Hepatocyte (in vitro differentiated cells): ENCODE measurements at places on chromosomes 2 and 18. TPM values are rescaled to one million over a fixed set of nuclear protein-coding genes. Genes with fewer than 3 reads are reported as not detected.

Gene REG3A
- 1.2 and 1.6 TPM in 2 replicates for total RNA-seq

- peaks cover 4% of the 10 kb centered on the region for H3K4me1 ChIP-seq
- H3K27ac ChIP-seq: no peak overlapping the region
- H3K36me3 ChIP-seq: no peaks in the 10 kb centered on the region
- DNase-seq: no peak
Measured at GRCh38 chr2:204264621-204265140, 280.6 kb upstream of the PARD3B start.

DNA sequence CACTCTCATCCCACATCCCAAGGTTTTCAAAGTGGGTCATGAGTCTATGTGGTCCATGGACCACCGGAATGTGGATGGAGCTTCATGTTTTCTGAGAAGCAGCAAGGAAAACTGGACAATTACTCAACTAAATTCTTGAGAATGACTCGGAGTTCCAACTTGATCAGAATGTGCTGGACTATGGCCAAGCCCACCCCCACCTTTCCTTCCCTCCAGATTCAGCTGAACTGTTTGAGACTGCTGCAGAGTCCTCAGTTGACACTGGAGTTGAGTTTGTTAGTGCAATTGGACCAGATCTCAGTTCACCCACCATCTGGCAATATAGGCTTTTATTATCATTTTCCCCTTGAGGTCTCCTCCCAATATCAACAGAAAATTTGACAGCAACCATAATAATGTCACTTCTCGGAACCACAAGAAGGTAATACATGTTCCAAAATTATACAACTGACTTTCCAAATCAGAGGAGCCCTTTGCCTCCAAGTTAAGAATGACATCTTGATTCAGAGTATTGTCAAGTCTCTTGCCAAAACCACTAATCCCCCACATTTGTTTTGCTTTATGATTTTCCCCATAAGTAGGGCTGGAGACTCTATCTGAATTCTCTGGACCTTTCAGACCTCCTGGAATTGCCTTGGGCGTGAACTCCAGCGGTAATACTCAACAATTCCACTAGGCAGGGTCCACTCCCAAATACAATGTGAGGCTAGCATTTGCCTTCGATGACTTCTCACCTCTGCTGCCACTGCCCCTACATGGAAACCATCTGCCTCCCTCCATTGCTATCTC is 8.8 kb downstream of the COL4A4 start:
- H3K4me1 ChIP-seq: no peaks in the 10 kb centered on the region
- DNase-seq: no peak
- no peaks in the 10 kb centered on the region for H3K36me3 ChIP-seq
- H3K4me3 ChIP-seq: no peak overlapping the region
- H3K27me3 ChIP-seq: peaks cover 13% of the 10 kb centered on the region
- H3K27ac ChIP-seq: no peak overlapping the region

- H3K27ac ChIP-seq: no peak overlapping the region
- no peak for DNase-seq
- no peaks in the 10 kb centered on the region for H3K36me3 ChIP-seq
- no peaks in the 10 kb centered on the region for H3K27me3 ChIP-seq
Measured at GRCh38 chr2:172372436-172372835, 55.0 kb upstream of the ITGA6 start.

GRCh38 chr2:238988105-238988504 is 140.2 kb downstream of the TWIST2 start:
- DNase-seq: no peak
- no peaks in the 10 kb centered on the region for H3K36me3 ChIP-seq
- H3K27ac ChIP-seq: no peak overlapping the region
- H3K4me3 ChIP-seq: no peak overlapping the region

Gene SIX3
- total RNA-seq: not detected in 2 replicates

Gene CTDSP1
- total RNA-seq: 124 and 142 TPM in 2 replicates

Gene PASK
- 3.0 and 8.8 TPM in 2 replicates for total RNA-seq

DNA sequence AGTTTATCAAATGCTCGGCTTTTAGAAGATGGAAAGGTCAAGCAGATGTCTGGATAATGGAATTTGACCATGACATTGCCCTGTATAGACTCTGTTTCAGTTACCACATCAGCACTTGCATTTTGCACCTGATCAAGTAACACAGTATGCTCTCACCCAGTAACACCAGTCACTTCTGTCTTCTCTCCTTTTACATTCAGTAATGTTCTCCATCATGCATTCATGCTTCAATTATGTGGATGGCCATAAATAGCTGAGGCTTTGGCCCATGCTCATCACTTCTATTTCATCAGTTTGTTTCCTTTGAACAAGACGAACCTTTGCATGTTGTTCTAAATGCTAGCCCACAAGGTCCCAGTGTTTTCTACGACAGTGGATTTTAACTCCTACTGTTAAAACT is 322.9 kb upstream of the ACVR2A start:
- H3K4me1 ChIP-seq: no peaks in the 10 kb centered on the region
- no peaks in the 10 kb centered on the region for H3K27me3 ChIP-seq
- H3K27ac ChIP-seq: no peak overlapping the region
- no peaks in the 10 kb centered on the region for H3K36me3 ChIP-seq

DNA sequence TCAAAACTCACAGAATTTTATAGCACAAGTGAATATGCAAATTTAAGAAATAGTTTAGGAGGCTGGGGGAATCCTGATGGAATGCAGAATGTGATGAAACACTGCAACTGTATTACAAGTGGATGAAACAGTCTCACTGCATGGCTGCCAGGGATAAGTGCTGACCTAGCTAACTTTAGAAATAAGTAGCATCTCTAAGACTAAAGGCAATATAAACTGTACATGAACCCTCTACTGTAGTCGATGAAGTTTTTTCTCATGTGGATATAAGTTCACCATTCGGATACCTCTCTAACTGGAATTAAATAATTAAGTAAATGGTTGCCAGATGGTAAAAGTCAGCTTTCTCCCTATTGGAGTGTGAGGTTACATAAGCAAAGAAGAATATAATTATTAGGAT is 777.8 kb upstream of the RAB6C start:
- H3K27me3 ChIP-seq: no peaks in the 10 kb centered on the region
- H3K4me3 ChIP-seq: no peak overlapping the region
- no peak for DNase-seq
- H3K36me3 ChIP-seq: no peaks in the 10 kb centered on the region

GRCh38 chr18:76212960-76213359 is 282.1 kb downstream of the ZNF516 start:
- H3K4me3 ChIP-seq: no peak overlapping the region
- DNase-seq: no peak
- no peaks in the 10 kb centered on the region for H3K36me3 ChIP-seq

Gene PAX3
- total RNA-seq: not detected in 2 replicates

Gene SATB2
- 7.7 and 8.7 TPM in 2 replicates for total RNA-seq

- H3K36me3 ChIP-seq: no peaks in the 10 kb centered on the region
- no peak overlapping the region for H3K4me3 ChIP-seq
- H3K27ac ChIP-seq: no peak overlapping the region
- H3K27me3 ChIP-seq: no peaks in the 10 kb centered on the region
- no peak for DNase-seq
Measured at GRCh38 chr2:163611557-163611906, 124.3 kb downstream of the FIGN start.

- H3K27ac ChIP-seq: no peak overlapping the region
- no peaks in the 10 kb centered on the region for H3K27me3 ChIP-seq
- DNase-seq: no peak
Measured at GRCh38 chr2:67008155-67008554, 389.0 kb upstream of the ETAA1 start.

GRCh38 chr2:173099804-173100203 is 24.2 kb downstream of the MAP3K20 start:
- no peaks in the 10 kb centered on the region for H3K36me3 ChIP-seq
- no peaks in the 10 kb centered on the region for H3K4me1 ChIP-seq
- H3K4me3 ChIP-seq: no peak overlapping the region
- DNase-seq: no peak

- no peaks in the 10 kb centered on the region for H3K27me3 ChIP-seq
- peaks cover 17% of the 10 kb centered on the region for H3K4me1 ChIP-seq
- no peak overlapping the region for H3K4me3 ChIP-seq
- H3K36me3 ChIP-seq: no peaks in the 10 kb centered on the region
Measured at GRCh38 chr18:21684731-21685130, 19.8 kb downstream of the ABHD3 start.

GRCh38 chr18:61398961-61399705 is 65.9 kb downstream of the CDH20 start:
- no peaks in the 10 kb centered on the region for H3K36me3 ChIP-seq
- no peak overlapping the region for H3K27ac ChIP-seq
- DNase-seq: no peak
- no peak overlapping the region for H3K4me3 ChIP-seq
- H3K4me1 ChIP-seq: peaks cover 4% of the 10 kb centered on the region
- H3K27me3 ChIP-seq: no peaks in the 10 kb centered on the region

DNA sequence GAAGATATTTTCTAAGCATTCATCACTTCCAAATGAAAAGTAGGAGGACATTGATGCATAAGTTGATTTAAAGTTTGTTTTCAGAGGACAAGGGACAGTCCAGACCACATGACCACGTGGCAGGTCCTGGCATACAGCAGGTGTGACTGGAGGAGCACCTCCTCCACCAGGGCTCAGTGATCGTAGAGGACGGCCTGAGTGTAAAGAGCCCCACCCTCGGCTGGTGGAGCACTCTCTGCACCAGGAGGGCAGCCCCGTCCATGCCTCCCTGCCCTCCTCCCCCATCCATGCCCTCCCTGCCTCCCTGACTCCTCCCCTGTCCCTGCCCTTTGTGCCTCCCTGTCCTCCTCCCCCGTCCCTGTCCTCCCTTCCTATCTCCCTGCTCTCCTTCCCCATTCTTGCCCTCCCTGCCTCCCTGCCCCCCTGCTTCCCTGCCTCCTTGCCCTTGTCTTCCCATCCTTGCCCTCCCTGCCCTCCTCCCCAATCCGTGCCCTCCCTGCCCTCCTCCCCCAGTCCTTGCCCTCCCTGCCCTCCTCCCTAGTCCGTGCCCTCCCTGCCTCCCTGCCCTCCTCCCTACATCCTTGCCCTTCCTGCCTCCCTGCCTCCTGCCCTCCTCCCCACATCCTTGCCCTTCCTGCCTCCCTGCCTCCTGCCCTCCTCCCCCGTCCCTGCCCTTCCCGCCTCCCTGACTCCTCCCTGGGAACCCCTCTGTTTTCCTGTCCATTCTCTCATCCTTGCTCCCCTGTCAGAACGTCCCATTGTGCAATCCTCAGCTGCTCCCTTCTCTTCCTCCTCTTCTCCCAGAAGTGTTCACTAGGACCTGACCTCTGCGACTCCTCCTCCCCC is 47.9 kb downstream of the ANKMY1 start:
- no peak for DNase-seq
- H3K4me1 ChIP-seq: no peaks in the 10 kb centered on the region
- no peaks in the 10 kb centered on the region for H3K27me3 ChIP-seq
- no peak overlapping the region for H3K27ac ChIP-seq
- H3K4me3 ChIP-seq: no peak overlapping the region

GRCh38 chr18:54888933-54889332 is 60.7 kb downstream of the RAB27B start:
- no peak overlapping the region for H3K4me3 ChIP-seq
- DNase-seq: no peak
- no peaks in the 10 kb centered on the region for H3K4me1 ChIP-seq
- no peaks in the 10 kb centered on the region for H3K27me3 ChIP-seq
- H3K36me3 ChIP-seq: no peaks in the 10 kb centered on the region

GRCh38 chr2:149175956-149176355 is 137.5 kb downstream of the LYPD6B start:
- H3K27ac ChIP-seq: no peak overlapping the region
- H3K36me3 ChIP-seq: no peaks in the 10 kb centered on the region
- H3K4me1 ChIP-seq: peaks cover 6% of the 10 kb centered on the region
- no peaks in the 10 kb centered on the region for H3K27me3 ChIP-seq
- no peak for DNase-seq

GRCh38 chr2:112896909-112897623 is 13.9 kb upstream of the IL37 start:
- H3K27me3 ChIP-seq: no peaks in the 10 kb centered on the region
- DNase-seq: no peak
- H3K4me3 ChIP-seq: no peak overlapping the region
- H3K4me1 ChIP-seq: peaks cover 17% of the 10 kb centered on the region
- H3K36me3 ChIP-seq: no peaks in the 10 kb centered on the region

DNA sequence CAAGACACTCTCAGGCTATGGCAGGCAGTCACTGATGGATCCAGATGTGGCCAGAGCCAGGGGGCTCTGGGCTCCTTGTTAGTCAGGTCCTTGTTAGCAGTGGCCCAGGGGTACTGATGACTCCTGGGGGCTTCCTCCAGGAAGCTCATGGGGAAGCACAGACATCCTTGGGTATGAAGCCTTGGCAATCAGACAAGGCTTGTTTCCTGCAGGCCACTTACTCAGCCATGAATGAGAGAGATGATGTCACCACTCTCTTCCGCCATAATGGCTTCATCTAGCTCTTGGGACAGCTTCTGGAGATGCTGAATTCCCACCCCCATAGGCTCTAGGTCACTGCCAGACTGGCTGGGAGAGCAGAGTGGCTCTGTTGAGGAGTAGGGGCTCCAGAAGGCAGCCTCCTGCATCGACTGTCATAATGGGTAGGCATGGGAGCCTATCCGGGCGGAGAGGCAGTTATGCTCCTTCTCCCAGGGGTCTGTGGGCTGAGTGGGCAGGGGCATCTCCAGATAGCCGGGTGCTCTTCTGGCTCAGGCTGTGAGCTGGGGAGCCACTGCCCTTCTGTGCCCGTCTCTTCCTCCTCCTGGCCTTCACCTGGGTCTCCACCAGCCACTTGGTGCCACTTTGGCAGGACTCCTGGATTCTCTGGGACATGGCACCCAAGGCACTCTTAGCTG is 40.2 kb upstream of the BMPR2 start:
- H3K4me3 ChIP-seq: no peak overlapping the region
